Caki2 (cell line): ENCODE measurements at places on chromosomes 7 and 10. TPM values are rescaled to one million over a fixed set of nuclear protein-coding genes. Genes with fewer than 3 reads are reported as not detected.
A peak's percentile ranks its signal among the peaks of the same experiment; 100 is the strongest.

- no peak for DNase-seq
These were observed 57.3 kb downstream of the EVX1 start for GRCh38 chr7:27299861-27300260.

DNA sequence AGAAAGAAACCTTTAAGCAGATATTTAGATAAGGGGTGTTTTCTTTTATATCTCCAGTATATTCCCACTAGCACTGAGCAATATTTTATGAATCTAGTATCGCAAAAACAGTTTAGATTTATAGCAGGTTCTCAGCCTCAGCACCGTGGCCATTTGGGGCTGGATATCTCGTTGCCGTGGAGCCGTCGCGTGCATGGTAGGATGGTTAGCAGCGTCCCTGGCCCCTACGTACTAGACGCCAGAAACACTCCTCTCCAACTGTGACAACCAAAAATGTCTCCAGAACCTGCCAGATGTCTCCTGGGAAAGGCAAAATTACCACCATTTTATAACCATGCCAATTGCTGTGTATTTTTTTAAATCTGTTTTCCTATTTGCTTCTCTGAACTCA lies 172.9 kb downstream of the CACNB2 start:
- no peak for DNase-seq

DNA sequence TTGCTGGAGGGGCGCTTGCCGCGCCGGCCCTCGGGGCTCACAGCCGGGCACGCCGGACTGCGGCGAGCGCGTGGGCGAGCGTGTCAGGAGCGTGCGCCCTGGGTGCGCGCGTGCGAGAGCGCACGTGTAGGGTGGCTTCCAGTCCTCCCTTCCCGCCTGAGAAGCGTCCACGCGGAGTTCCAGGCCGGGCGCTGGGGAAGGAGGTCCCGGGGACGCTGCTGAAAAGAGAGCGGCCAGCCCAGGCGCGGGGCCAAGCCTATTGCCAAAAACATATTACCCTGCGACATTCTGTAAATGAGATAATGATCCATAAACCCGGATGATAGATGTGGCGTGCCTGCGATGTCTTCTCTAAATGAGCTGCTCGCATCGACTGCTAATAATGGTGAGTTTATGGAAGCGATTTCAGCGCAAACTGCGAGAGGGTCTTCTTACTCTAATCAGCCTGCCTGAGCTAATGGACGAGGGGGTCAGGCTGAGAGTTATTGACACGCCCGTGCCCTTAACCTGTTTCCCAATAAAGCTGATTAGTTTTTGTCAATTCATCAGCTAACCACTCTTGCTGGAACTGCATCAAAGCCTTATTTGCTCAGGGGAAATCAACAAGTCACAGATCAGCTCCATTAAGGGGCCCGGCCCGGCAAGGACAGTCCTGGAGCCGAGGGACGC lies 8.0 kb upstream of the MNX1 start:
- no peak for DNase-seq

DNA sequence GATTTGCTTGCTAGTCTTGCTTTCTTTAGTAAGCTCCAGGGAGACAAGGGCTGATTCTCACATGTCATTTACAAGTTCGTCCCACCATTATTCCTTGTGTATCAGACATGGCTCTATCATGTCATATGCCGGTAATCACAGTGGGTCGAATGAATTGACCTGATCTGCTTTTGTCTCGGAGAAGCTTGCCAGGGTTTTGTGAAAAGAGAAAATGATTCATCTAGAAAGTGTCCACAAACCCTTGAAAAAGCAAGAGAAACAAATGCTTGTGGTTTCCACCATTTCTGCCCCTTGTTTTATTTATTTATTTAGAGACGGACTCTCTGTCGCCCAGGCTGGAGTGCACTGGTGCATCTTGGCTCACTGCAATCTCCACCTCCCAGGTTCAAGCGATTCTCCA lies 278.5 kb downstream of the TCF7L2 start:
- DNase-seq, result peak; percentile 2

GRCh38 chr10:17229016-17229716 lies 1.1 kb downstream of the VIM start:
- DNase-seq, result peak; percentile 90

DNA sequence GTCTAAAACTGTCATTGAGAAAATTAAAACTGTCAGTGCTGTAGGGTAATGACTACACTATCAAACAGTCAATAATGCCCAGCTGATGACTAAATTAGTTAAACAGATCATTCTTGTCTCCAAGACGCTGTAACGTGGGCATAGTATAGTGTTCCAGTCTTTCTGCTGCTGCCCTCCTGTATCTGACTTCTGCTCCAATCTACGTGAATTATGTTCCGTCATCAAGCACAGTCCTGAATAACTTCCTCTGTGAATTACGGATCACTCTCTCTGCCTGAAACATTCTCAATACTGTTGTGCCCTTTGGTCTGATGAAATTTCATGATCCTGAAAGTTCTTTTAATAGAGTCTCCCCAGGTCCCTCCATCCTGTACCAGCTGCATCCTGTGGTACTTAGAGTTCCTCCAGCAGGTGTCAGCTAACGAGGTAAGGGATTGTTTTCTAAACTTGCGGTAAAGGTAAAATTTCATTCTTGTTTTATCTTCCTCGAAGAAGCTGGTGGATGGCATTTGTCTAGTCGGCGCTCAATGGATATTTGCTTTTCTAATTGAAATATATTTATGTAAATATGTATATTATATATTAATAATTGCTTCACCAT lies 393.5 kb upstream of the ADARB2 start:
- DNase-seq, result no peak

DNA sequence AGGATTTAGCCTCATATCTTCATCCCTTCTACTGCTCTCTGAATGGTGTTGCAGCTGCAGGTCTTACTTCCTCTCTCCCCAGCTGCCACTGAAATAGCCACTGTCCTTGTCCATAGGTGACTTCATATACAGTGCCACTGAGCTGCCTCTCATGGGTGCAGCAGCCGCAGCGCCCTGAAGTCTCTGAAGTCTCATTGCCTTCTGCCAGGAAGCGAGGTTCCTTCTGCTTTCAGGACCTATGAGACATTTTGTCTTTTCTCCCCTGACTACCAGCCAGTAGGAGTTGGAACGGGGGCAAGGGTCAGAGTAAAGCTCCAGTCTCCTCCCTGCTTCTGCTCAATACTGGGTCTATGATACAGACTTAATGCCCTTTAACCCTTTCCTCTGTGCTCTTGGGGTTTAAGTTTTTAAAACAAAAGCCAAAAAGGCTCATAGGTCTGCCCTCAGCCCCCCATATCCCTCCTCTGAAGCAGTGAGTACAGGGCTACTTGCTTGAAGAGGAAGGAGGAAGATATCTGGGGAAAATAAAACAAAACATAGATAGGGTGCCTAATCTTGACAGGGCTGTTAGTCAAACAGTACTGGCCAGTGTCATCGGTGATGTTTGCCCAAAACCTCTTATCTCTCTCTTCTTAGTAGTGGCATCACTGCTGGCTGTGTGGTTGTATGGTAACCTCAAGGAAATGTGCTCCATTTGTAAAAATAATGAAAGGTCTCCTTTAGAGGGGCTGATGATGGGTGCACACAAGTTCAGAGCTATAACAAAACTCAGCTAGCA lies 7.1 kb downstream of the PLCE1 start:
- DNase-seq, result no peak

DNA sequence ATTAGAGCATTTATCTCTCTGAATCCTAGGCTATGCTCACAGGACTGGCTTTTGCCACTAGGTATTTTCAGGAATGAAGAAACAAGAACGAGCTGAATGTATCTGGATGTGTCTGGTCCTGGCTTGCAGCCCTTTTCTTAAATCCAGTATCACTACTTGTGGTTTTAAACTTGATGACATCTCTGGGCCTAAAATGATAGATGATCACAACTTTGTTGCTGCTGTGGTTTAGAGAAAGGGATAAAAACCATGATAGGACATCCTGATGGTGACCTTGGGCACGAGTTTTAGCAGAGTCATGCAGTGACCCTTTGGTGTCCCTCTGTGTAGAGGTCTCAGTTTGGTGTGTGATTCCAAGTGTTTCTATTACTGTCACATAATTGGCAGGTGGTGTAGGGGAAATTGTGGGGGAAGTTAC lies 31.7 kb upstream of the SEMA3C start:
- no peak for DNase-seq

GRCh38 chr10:34696423-34696822 lies 118.7 kb downstream of the PARD3 start:
- DNase-seq, result peak; percentile 72

DNA sequence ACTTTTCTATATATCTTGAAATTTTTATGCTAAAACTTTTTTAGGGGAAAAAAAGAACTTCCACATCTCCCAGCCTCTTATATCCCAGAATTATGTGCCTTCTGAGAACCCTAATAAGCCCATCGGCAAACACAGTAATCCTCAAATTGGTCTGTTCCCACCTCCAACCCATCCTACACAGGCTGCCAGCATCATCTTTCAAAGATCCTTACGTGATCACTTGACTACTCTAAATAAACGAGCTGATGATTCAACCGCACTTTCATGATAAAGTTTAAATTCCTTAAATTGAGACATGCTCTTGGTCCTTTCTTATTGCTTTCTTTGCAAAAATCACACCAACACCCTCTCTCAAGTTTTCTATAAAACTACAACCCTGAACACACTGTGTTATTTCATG lies 52.5 kb downstream of the MPP7 start:
- DNase-seq, result no peak

GRCh38 chr10:84879991-84880390 lies 551.6 kb downstream of the CCSER2 start:
- no peak for DNase-seq

DNA sequence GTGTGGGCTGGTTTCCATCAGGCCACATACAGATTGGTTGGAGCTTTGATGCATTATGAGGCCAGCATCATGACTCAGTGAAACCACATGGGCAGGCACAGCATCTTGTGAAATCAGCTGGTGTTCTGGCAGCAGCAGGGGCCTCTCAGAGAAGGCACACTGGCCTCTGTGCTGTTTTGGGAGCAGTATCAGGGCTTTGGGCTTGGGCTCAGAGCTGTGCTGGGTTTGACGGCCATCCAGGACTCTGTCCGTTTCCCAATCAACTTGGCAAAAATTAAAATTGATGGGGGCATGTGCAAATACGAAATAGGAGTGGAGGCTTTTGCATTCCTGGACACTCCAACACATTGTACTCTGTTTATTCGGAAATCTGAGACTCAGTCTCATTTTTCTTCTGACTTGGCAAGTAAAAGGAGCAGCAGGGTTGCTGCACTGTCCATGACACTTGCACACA lies 190.9 kb downstream of the BMPER start:
- DNase-seq, result no peak

DNA sequence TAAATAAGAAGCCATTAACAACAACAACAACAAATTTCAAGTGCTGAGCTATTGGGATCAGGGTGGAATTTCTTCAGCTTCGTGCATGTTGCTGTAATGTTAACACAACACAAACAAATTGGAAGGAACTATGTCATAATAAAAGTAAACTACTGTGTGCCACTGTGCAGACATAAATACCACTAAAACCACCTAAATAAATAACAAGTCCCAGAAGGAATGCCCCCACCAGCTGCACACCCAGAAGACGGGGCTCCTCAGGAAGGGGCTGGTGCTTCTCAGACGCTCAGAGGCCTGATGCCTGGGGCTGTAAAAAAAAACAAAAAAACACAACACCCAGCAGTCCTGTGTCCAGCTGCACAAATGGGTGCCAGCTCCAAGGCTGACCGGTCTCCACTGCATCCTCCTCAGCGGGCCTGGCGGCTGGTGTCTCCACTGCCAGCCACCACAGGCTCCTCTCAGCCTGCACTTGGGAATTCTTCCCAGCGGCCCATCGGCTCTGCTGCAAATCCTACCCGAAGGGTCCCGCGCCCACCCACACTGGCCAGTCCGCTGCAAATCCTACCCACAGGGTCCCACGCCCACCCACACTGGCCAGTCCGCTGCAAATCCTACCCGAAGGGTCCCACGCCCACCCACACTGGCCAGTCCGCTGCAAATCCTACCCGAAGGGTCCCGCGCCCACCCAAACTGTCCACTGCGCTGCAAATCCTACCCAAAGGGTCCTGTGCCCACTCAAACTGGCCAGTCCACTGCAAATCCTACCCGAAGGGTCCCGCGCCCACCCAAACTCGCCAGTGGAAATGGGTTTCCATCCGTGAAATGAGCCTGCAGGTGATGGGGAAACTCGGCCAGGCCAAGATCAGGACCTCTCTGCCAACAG lies 35.8 kb upstream of the DNAAF5 start:
- no peak for DNase-seq

DNA sequence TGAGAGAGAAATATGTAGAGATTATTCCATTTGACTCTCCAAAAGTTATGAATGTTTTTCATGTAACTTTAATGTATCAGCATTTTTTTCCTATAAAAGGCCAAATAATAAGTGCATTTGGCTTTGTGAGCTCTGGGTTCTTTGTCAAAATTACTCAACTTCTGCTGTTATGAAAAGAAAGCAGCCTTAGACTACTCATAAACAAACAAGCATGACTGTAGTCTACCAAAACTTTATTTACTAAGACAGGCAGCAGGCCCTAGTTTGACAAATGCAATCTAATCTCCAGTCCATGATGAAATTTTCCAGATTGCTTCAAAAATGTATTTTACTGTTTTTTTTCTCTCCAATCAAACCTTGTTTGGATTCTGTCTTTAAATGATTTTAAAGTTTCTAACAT lies 46.3 kb downstream of the MRPL32 start:
- DNase-seq, result no peak

The TEX36 gene
- total RNA-seq, result not detected in 2 replicates

The SRRM3 gene
- total RNA-seq, result 1.1 and 1.3 TPM in 2 replicates

The EIF5AL1 gene
- total RNA-seq, result 0.09 and 0.24 TPM in 2 replicates

The SYT15B gene
- total RNA-seq, result not detected in 2 replicates

The EPO gene
- total RNA-seq, result not detected in 2 replicates

The POU6F2 gene
- not detected in 2 replicates for total RNA-seq

The ELMO1 gene
- total RNA-seq, result 0.03 TPM in 1 of 2 replicates, not detected in the other
